Esophagus squamous epithelium (tissue), 5 donors: ENCODE measurements at places on chromosomes 7 and 10. TPM values are rescaled to one million over a fixed set of nuclear protein-coding genes. Genes with fewer than 3 reads are reported as not detected.
A peak's percentile ranks its signal among the peaks of the same experiment; 100 is the strongest.

DNA sequence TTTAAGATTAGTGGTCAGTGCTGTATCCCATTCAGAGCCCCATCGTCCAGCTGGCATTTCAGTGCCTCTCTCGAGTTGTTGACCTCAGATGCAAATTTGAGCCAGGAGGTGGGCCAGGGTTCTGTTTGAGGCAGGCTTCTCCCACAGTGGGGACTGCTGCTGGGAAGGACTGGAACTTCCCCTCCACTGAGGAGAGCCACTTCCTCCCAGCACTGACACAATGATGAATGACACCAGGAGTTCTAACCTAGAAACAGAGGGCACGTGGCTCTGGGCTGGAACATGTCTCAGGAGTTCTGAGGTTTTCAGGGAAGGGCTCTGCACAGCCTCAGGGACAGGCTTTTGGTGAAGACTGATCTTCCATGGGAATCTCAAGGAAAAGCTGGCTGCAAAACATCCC lies 18.3 kb upstream of the BTBD16 start:
- peaks cover 99% of the 10 kb centered on the region for H3K36me3 ChIP-seq
- H3K4me1 ChIP-seq = no peaks in the 10 kb centered on the region
- no peaks in the 10 kb centered on the region for H3K27me3 ChIP-seq
- H3K4me3 ChIP-seq = no peak overlapping the region
- no peak overlapping the region for H3K27ac ChIP-seq

GRCh38 chr7:121294448-121294992 lies 34.3 kb upstream of the WNT16 start:
- H3K4me1 ChIP-seq = no peaks in the 10 kb centered on the region
- DNase-seq = no peak
- H3K4me3 ChIP-seq = no peak overlapping the region
- no peaks in the 10 kb centered on the region for H3K27me3 ChIP-seq
- no peak overlapping the region for H3K27ac ChIP-seq

GRCh38 chr10:23314835-23315239 lies 29.8 kb downstream of the C10orf67 start:
- no peaks in the 10 kb centered on the region for H3K27me3 ChIP-seq
- no peaks in the 10 kb centered on the region for H3K36me3 ChIP-seq
- H3K27ac ChIP-seq = no peak overlapping the region
- H3K4me1 ChIP-seq = peaks cover 4% of the 10 kb centered on the region

GRCh38 chr10:89685936-89686335 lies 15.5 kb upstream of the KIF20B start:
- H3K4me3 ChIP-seq = no peak overlapping the region
- H3K36me3 ChIP-seq = no peaks in the 10 kb centered on the region
- no peak for DNase-seq
- no peaks in the 10 kb centered on the region for H3K4me1 ChIP-seq

GRCh38 chr7:68813551-68814080 lies 784.7 kb upstream of the AUTS2 start:
- no peaks in the 10 kb centered on the region for H3K36me3 ChIP-seq
- no peaks in the 10 kb centered on the region for H3K4me1 ChIP-seq
- no peaks in the 10 kb centered on the region for H3K27me3 ChIP-seq
- no peak overlapping the region for H3K4me3 ChIP-seq
- DNase-seq = no peak

- no peak overlapping the region for H3K4me3 ChIP-seq
- no peak overlapping the region for H3K27ac ChIP-seq
- peaks cover 17% of the 10 kb centered on the region for H3K4me1 ChIP-seq
- no peak for DNase-seq
These were observed 94.9 kb downstream of the MARCHF5 start for GRCh38 chr10:92385831-92386230.

- H3K4me1 ChIP-seq = peaks cover 3% of the 10 kb centered on the region
- no peak for DNase-seq
- H3K4me3 ChIP-seq = no peak overlapping the region
- no peak overlapping the region for H3K27ac ChIP-seq
- no peaks in the 10 kb centered on the region for H3K27me3 ChIP-seq
These were observed 29.0 kb downstream of the JAKMIP3 start for GRCh38 chr10:132094581-132095234.

- no peaks in the 10 kb centered on the region for H3K36me3 ChIP-seq
- no peaks in the 10 kb centered on the region for H3K4me1 ChIP-seq
- no peaks in the 10 kb centered on the region for H3K27me3 ChIP-seq
- no peak for DNase-seq
- H3K27ac ChIP-seq = peak overlapping the region; percentile 63
These were observed 42.7 kb upstream of the CHST3 start for GRCh38 chr10:71921324-71922027.

GRCh38 chr7:151063212-151063561 lies 3.8 kb downstream of the SLC4A2 start:
- H3K4me1 ChIP-seq = peaks cover 55% of the 10 kb centered on the region
- peak overlapping the region; percentile 23 for H3K4me3 ChIP-seq
- no peak for DNase-seq

GRCh38 chr7:79876848-79877252 lies 257.8 kb upstream of the GNAI1 start:
- no peaks in the 10 kb centered on the region for H3K4me1 ChIP-seq
- H3K27ac ChIP-seq = no peak overlapping the region
- no peaks in the 10 kb centered on the region for H3K27me3 ChIP-seq
- H3K36me3 ChIP-seq = no peaks in the 10 kb centered on the region
- H3K4me3 ChIP-seq = no peak overlapping the region

GRCh38 chr10:113882240-113882639 lies 27.8 kb downstream of the NHLRC2 start:
- no peaks in the 10 kb centered on the region for H3K4me1 ChIP-seq
- no peak overlapping the region for H3K27ac ChIP-seq
- DNase-seq = no peak
- H3K27me3 ChIP-seq = no peaks in the 10 kb centered on the region

DNA sequence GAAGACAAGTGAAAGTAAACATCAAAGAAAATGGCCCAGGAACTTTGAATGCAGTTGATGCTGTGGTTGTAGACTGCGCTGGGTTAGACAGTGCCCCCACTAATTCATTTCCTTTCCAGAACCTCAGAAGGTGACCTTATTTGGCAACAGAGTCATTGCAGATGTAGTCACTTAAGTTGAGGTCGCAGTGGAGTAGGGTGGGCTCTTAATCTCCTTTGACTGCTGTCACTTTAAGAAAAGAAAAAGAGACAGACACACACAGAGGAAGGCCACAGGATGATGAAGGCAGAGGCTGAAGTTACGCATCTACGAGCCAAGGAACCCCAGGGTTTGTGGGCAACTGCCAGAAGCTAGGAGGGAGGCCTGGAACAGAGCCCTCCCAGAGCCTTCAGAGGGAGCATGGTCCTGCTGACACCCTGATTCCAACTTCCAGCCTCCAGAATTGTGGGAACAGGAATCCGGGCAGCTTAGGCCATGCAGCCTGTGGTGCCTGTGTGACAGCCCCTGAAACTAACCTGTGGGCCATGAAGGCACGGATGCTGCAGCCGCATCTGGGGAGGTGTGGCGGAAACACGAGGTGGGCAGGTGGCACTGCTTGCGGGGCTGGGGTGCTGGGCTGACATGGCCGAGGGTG lies 107.6 kb downstream of the PRKAG2 start:
- DNase-seq = no peak
- H3K27me3 ChIP-seq = no peaks in the 10 kb centered on the region
- H3K4me3 ChIP-seq = no peak overlapping the region
- H3K27ac ChIP-seq = no peak overlapping the region
- H3K4me1 ChIP-seq = no peaks in the 10 kb centered on the region

DNA sequence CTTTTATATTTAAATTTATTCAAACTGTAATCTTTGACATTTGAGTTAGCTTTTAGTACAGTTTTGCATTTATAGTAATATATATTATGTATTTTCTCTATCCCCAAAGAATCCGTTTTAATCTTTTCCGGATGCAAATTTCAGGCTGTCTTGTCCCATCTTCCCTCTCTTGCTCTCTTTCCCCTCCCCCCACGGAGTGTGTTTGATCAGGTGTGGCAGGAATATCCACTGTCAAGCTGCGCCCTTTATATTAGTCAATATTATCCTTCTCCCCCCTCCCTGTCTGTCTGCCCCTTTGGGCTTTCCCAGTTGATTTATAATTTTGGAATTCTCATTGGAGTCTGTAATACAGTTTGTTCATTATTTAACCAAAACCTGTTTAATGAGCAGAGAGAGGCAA lies 19.0 kb downstream of the GBF1 start:
- no peak overlapping the region for H3K4me3 ChIP-seq
- no peaks in the 10 kb centered on the region for H3K36me3 ChIP-seq
- H3K27me3 ChIP-seq = no peaks in the 10 kb centered on the region
- peaks cover 48% of the 10 kb centered on the region for H3K4me1 ChIP-seq

- H3K27me3 ChIP-seq = no peaks in the 10 kb centered on the region
- DNase-seq = no peak
- peaks cover 29% of the 10 kb centered on the region for H3K4me1 ChIP-seq
- H3K36me3 ChIP-seq = no peaks in the 10 kb centered on the region
These were observed 433.2 kb upstream of the MGMT start for GRCh38 chr10:129033790-129034272.

DNA sequence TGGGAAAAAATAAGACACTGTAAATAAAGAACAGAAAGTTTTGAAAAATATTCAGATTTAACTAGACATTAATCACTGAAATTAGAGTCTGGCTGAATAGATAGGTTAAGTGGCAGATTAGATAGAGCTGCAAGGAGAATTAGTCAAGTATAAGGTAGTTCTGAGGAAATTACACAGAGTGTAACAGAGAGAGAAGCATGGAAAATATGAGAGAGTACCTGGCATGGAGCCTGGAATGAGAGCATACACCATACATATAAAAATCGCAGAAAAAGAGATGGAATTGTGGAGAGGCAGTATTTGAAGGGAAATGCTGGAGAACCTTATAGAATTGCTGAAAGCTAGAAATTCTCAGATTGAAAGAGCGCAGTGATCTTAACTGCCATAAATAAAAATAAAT lies 46.9 kb downstream of the ZNRF2 start:
- no peaks in the 10 kb centered on the region for H3K36me3 ChIP-seq
- peaks cover 35% of the 10 kb centered on the region for H3K4me1 ChIP-seq
- H3K27ac ChIP-seq = no peak overlapping the region
- H3K4me3 ChIP-seq = no peak overlapping the region
- no peaks in the 10 kb centered on the region for H3K27me3 ChIP-seq
- DNase-seq = no peak

- DNase-seq = no peak
- no peak overlapping the region for H3K27ac ChIP-seq
- no peak overlapping the region for H3K4me3 ChIP-seq
These were observed 2.0 kb downstream of the COX19 start for GRCh38 chr7:973312-973711.

- no peak for DNase-seq
- H3K4me3 ChIP-seq = no peak overlapping the region
- H3K4me1 ChIP-seq = no peaks in the 10 kb centered on the region
- H3K27ac ChIP-seq = no peak overlapping the region
- no peaks in the 10 kb centered on the region for H3K27me3 ChIP-seq
- H3K36me3 ChIP-seq = peaks cover 38% of the 10 kb centered on the region
These were observed 34.4 kb downstream of the PLEKHA8 start for GRCh38 chr7:30062587-30062986.

GRCh38 chr7:45020915-45021314 lies 20.9 kb downstream of the CCM2 start:
- no peaks in the 10 kb centered on the region for H3K27me3 ChIP-seq
- H3K36me3 ChIP-seq = peaks cover 11% of the 10 kb centered on the region
- no peak overlapping the region for H3K27ac ChIP-seq
- peaks cover 17% of the 10 kb centered on the region for H3K4me1 ChIP-seq
- DNase-seq = no peak

DNA sequence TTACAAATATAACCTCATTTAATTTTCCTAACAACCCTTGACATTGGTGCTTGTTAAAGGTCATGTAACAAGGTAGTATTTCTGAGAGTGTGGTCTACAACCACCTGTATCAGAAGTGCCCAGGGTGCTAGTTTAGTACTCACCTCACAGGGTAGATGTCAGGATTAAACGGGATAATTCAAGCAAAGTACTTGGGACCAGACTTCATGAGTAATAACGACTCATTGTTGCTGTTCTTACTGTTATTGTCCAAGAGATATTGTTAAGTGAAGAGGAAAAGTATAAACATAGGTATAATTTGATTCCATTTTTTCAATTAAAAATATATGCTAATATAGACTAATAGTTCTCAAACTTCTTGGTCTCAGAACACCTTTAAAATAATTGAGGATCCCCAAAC lies 179.3 kb downstream of the WNT2 start:
- H3K4me3 ChIP-seq = no peak overlapping the region
- H3K4me1 ChIP-seq = no peaks in the 10 kb centered on the region
- no peak overlapping the region for H3K27ac ChIP-seq
- no peaks in the 10 kb centered on the region for H3K27me3 ChIP-seq
- DNase-seq = no peak

DNA sequence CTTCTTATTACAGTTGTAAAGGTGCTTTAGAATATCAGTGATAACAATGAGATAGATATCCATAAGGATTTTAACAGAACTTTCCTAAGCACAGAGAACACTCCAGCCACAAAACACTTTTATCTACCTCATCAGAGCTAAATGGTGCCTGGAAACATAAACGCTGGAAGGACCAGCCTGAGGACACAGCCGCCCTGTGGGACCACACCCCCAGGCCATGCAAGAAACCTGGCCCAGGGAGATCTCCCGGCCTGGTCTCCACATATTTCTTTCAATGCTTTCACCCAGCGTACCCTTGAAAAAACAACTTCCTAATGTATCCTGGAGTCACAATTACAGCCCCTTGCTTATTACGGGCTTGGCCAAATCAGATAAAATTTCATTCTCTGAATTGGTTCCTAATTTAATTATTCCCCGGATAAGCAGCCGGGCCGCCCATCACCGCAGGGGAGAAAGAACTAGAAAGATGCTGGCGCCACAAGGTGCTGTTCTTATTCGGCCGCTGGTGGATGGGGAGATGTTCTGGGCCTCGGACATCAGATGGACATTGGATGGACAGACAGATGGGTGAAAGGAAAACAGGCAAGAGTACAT lies 11.8 kb downstream of the CHST15 start:
- H3K4me3 ChIP-seq = no peak overlapping the region
- H3K36me3 ChIP-seq = no peaks in the 10 kb centered on the region
- no peak overlapping the region for H3K27ac ChIP-seq
- peaks cover 20% of the 10 kb centered on the region for H3K4me1 ChIP-seq
- no peak for DNase-seq

- H3K4me1 ChIP-seq = no peaks in the 10 kb centered on the region
- no peaks in the 10 kb centered on the region for H3K36me3 ChIP-seq
- no peaks in the 10 kb centered on the region for H3K27me3 ChIP-seq
- no peak for DNase-seq
These were observed 71.5 kb downstream of the PARP12 start for GRCh38 chr7:139991269-139991666.

DNA sequence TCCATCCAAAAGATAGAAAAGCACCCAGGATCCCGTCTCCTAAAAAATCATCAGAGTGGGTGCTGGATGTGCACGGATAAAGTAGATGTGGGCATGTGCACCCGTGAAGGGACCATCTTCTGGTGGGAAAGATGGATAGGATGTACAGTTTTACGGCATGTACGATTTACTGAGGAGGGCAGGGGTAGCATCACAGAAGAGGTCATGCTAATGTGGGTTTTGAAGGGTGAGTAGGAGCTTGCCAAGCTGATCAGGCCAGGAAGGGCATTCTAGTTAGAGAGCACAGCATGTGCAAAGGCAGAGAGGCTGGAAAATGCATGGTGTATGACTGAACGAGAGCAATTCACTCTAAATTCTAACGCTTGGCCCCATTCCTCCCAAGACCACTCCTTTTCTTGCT lies 7.8 kb upstream of the CRHR2 start:
- no peak for DNase-seq
- H3K27me3 ChIP-seq = no peaks in the 10 kb centered on the region
- H3K36me3 ChIP-seq = no peaks in the 10 kb centered on the region
- H3K4me1 ChIP-seq = no peaks in the 10 kb centered on the region

CALD1 gene
- 462 TPM for total RNA-seq

AKR1E2 gene
- total RNA-seq = 23.1 TPM

ITIH2 gene
- total RNA-seq = not detected

CABCOCO1 gene
- 0.38 TPM for total RNA-seq

ATP6V0A4 gene
- total RNA-seq = 10.0 TPM

ACBD7 gene
- total RNA-seq = 0.91 TPM

SPDYE6 gene
- not detected for total RNA-seq

C10orf120 gene
- not detected for total RNA-seq

LRRC18 gene
- total RNA-seq = not detected

COL13A1 gene
- total RNA-seq = not detected

POU6F2 gene
- 1.6 TPM for total RNA-seq
